ENCODE measurements at places on chromosomes 12 and 14.
A peak's percentile ranks its signal among the peaks of the same experiment; 100 is the strongest.

GRCh38 chr12:5557906-5558305, 126.0 kb downstream of the NTF3 start:
- no peak for DNase-seq

GRCh38 chr14:78997811-78998210, 827.6 kb downstream of the NRXN3 start:
- DNase-seq: no peak

- no peak for DNase-seq
Measured at GRCh38 chr12:58396239-58396638, 454.9 kb downstream of the ATP23 start.

DNA sequence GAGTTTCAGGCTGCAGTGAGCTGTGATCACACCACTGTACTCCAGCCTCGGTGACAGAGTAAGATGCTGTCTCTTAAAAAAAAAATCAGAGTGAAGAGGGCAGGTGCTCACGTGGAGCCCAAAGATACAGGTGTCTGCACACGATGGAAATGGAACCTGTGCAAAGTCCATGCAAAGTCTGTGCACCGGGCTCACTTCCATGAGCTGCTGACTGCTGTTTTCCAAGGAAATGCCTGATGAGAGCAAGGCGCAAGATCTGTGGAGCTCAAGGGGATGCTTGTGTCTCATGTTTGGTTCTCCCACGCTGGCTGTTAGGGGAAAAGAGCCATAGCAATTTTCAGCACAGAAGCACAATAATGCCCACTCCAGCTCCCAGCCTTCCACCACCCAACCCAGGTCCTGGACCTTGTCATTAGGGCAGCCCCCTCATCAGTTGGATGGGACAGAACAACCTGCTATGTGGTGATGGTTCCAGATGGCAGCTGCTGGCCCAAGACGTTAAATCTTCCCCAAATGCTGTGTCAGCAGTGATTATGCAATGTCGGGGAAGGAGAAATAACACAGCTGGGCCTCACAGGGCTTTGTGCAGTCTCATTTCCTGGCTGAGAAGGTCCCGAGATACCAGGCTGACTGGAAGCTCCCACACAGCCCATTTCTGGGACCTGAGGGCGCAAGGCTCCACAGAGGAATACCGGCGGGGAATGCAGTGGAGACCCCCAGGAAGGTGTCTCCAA, 27.9 kb upstream of the DICER1 start:
- DNase-seq: no peak

GRCh38 chr14:105224845-105225570, 23.3 kb upstream of the BTBD6 start:
- no peak for DNase-seq

GRCh38 chr14:53055003-53055402, 98.1 kb downstream of the DDHD1 start:
- no peak for DNase-seq

DNA sequence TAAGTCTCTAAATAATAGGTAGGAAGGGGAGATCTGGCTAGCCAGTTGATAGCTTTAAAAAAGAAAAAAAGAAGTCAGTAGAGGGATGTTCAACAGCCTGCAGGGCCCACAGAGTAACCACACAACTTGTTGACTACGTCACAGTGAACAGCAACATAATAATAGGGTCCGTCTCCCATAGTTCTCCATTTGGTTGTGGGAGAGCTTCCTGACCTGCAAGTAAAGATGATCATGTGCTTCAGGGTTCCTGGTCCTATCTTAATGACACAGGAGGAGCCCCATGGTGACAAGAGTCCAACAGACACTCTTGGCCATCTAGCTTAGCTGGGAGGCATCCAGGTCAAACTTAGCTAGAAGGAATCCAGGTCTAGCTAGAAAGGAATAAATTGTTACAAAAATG, 36.2 kb downstream of the FGD6 start:
- no peak for DNase-seq

GRCh38 chr12:118821386-118821925, 159.9 kb upstream of the SRRM4 start:
- no peak for DNase-seq

DNA sequence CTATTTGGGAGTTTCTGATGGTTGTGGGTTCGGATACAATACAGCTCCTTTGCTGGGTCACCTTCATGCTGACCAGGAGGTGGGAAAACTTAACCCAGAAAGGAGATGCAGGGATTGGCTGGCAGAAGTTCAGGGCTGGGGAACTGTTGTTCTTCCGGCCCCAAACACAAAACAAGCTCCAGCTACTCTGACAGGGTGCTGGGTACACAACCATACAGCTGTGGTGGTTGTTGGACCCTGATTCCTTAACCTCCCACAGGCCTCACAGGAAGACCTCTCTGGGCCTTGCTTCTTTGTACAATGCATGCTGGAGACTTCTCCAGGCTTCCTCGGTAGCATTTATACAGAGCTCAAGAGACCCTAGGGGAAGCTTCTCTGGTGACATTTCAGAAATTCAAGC, 47.6 kb downstream of the CPM start:
- DNase-seq: no peak

GRCh38 chr14:95683793-95684192, 2.4 kb upstream of the TCL1B start:
- DNase-seq: peak; percentile 15

DNA sequence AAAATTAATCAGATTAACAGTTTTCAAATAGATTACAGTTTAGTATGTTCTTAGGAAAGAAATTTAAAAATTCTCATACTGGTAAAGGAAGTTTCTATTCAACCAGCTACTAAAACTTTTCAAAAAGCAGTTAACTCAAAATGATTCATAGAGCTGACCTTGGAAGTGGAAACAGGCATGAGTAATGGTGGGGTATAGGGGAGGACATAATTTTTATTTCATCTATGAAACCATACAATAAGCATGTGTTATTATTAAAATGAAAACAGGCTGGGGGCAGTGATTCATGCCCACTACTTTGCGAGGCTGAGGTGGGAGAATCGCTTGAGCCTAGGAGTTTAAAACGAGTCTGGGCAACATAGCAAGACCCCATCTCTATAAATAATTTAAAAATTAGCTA, 73.0 kb downstream of the DNAI7 start:
- DNase-seq: no peak

- DNase-seq: no peak
Measured at GRCh38 chr12:128316973-128317526, 50.1 kb downstream of the TMEM132C start.

GRCh38 chr14:25628390-25628789, 578.4 kb upstream of the STXBP6 start:
- no peak for DNase-seq

All from T-helper 9 cell (primary cell).